Activated CD4-positive, alpha-beta T cell treated with anti-CD3 and anti-CD28 coated beads for 48 hours (primary cell): ENCODE measurements at places on chromosomes 5 and 9.

DNA sequence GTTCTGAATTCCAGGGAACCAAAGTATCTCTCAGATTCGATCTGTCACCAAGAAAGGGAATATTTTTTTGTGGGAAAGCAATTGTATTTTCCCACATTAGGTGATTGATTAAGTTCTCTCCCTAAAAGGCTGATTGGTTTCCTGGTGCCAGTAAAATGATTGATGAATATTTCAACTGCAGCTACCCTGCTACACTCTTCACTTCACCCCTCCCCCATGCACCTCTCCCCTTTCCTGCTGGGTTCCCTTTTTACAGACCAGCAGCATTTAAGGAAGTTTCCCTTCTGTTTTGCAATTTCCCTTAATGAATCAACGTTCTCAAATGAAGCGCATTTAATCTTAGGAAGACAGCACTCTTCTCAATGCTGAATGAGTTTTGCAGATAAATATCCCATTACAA lies 13.1 kb downstream of the NR6A1 start:
- DNase-seq = no peak

DNA sequence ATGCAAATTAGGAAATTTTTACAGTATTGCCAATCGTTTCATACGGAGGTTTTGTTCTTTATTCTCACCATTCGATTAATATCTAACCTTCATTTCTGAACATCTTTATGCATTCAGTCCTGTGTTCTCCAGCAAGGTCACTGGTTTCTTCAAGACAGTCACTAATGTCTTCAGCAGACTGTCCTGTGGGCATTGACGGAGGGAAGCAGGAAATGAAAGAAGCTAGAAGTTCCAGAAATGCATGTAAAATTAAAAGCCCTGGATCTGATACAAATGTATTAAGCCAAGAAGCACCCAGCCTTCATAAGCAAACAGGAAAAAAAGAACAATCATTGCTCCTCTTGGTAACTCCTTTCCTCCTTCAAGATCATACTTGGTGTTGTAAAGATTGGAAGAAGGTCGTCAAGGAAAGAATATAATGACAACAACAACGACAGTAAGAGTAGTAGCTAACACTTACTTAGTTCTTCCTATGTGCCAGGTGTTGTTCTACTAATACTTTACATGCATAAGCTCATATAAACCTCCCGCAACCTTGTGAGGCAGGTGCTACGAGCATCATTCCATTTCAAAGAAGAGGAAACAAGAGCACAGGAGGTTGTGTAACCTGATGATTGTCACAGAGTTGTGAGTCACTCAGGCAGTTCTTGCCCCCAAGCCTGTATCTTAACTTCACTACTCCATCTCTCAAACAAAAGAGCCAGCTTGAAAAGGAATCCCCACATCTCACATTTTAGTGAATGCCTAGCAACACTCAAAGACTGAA lies 59.9 kb upstream of the CER1 start:
- no peak for DNase-seq

DNA sequence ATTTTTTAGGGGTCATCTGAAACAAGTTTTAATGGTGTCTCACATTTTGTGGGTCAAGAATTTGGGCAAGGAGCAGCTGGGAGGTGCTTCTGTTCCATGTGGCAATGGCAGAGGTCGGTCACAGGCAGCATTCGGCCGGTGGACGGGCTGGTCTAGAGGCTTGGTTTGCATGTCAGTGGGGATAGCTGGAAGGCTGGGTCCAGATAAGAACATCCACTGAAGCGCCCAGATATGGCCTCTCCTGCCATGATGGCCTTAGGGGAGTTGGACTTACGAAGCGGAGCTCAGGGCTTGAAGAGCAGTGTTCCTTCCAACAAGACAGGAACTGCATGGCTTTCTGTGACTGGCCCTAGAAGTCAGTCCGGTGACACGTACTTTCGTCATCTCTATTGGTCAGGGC lies 30.3 kb downstream of the LHFPL2 start:
- no peak for DNase-seq

DNA sequence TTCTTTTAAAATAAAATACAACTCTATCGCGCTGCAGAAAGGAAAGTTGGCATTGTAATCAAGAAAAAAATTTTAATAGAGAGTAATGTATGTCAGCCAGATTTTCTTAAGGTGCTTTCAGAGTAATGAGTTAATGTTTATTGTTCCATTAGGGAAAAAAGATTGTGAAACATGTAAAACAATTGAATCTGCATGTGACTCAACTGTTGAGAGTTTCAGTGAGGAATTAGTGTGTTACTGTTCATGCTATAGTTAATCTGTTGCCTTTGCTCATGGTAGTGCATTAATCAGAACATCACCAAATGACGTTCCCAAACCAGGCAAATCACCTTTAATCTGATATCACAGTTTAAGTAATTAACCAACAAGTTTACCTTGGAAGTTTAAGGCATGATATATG lies 600.5 kb downstream of the NR2F1-AS1 start:
- DNase-seq = no peak

DNA sequence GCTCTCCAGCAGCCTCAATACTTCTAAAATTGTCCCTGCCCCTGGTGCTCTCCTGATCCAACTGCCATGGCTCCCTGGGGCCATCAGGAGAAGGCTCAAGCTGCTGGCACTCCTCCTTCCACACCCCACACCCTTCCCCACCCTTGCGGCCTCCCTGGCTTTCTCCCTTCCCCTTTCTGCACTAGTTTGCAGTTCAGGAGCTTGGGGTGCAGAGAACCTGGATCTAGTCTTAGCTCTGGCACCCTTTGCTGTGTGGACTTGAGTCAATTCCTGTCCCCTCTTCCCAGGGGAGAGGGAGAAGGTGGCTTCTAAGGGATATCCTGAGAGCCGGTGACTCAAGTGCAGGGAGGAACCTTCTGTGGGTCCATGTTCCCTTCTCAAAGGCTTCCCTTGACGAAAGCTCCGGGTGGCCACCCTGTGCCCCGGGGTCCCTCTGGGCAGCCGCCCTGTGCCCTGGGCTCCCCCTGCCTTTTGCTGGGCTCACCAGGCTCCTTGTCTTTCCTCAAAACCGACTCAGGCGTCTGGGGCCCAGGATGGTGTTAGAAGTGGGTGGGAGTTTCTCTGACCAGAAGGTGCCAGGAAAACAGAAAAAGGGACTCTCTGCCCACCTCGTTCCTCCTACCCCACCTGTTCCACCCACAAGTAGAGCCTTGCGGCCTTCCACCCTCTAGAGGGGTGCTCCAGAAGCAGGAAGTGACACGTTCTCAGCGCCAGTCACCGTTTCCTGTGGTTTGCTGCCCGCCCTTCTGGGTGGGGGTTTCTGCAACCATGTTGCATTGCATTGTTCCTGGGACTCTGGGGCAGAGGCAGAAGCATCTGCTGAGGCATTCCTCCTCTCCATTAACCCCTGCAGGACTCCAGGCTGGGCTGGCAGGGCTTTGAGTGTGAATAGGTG lies 15.0 kb downstream of the GLIPR2 start:
- DNase-seq = peak; percentile 90

- DNase-seq = peak; percentile 72
Observed at GRCh38 chr5:56950626-56951125, 1.2 kb downstream of the MIER3 start.

GRCh38 chr9:128762671-128763449 lies 8.9 kb downstream of the ZER1 start:
- no peak for DNase-seq

DNA sequence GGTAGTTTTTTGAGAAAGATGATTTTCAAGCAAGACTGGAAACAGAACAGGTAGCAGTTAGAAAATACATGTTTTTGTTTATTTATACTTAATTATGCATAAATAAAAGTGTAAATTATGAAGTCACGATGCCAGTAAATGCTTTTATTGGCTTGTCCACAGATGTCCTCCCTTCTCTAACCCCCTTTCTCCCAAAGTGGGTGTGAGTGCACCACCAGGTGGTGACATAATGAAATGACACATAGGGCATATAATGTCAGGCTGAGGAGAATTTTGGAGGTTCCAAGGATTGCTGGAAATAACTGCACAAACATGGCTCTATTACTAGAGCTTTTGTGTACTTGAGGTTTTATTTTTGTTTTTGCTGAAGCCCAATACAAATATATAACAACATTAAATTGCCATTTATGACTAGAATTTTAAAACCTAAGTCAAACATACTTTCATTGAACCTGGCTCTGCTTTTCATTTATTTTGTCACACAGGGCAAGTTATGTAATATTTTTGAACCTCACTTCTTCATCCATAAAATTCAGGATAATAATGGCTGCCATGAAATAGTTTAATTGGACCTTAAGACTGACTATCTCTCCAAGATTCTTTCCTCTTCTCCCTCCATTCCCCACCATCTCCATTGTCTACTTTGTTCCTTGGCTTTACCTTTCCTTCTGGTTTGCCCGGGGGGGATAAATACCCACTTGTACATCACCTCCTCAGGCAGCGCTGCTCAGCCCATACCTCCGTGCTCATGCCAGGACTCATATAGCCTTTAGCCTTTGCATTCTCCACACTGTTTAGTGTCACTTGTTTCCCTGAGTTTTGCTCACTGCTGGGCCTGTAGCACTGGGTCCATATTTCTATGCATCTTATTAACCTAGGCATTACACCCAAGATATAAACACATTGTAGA lies 168.8 kb downstream of the PDE4D start:
- peak; percentile 40 for DNase-seq

GRCh38 chr5:52810426-52810825 lies 22.7 kb downstream of the ITGA1 start:
- no peak for DNase-seq
